ENCODE measurements at places on chromosomes 12 and 14.

GRCh38 chr14:96268431-96269358 lies 12.7 kb downstream of the BDKRB1 start:
- DNase-seq: peak; percentile 55

DNA sequence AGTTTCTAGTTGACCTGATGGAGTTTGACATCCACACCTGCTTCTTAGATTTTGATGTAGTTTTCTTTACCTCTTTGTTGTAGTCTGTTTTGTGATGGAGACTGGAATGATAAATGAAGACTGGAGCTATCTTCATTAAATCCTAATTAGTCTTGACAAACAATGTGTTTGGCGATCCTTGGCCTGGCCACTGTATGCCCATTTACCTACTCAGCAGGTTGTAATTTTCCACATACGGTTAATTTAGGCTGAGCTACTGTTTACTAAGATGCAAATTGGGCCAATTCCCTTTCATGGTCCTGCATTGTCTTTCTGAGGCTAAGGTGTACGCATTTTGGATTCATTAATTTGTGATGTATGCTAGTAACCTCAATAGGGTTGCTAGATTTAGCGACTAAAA lies at the start of gene TAS2R7:
TAS2R7 (minus strand) TSS at position 41 of the 400 bp plus-strand sequence. CDS start 57 bp downstream, outside the sequence.
- DNase-seq: no peak

GRCh38 chr12:27273114-27273513 lies 29.0 kb downstream of the STK38L start:
- DNase-seq: no peak

DNA sequence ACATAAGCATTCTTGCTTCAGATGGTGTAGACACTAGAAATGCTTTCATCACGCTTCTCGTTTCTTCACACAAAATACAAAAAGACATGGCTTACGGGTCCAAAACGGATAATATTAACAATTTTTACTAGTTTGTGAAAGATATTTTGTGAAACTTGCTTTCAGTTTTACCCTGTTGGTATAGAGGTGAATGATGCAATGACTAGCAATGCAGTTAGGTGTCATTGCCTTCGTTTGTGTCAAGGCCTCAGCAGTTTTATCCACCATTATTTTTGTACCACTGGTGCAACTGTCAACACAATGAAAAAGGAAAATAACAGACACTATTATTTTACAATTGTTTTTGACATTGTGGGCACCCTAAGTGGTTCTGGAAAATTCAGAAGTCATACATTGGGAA lies 323.0 kb downstream of the FLRT2 start:
- DNase-seq: no peak

DNA sequence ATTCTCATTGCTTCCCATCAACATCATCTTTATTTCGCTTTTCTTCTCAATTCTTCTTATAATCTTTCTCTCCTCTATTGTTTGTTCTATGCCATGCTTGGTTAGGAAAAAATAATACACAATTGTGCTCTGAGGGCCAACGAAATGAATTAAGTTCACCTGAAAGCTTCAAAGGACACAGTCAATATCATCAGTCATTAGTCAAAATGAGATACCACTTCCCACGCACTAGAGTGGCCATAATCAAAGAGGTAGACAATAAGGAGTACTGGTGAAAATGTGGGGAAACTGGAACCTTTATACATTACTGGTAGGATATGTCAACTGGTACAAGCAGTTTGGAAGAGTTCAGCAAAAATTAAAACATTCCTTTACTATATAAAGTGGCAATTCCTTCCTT lies 91.5 kb downstream of the TMTC1 start:
- DNase-seq: no peak

DNA sequence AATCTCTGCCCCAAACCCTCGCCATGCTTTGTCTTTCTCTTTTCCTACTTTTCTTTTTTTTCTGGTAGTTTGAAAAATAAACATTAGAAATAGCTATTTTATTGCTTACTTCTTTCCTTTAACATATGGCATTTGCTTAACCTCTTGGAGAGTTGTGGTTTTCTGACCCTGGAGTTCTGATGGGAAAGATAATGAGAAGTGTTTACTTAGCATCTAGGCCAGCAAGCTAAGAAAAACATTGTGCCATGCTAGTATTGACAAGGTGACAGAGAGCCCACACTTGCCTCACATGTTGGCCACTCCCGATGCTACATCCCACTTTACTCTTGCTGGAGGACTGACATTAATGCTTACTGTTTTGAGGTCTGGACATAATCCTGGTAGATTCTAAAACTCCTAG lies 886.2 kb downstream of the DIO2 start:
- no peak for DNase-seq

DNA sequence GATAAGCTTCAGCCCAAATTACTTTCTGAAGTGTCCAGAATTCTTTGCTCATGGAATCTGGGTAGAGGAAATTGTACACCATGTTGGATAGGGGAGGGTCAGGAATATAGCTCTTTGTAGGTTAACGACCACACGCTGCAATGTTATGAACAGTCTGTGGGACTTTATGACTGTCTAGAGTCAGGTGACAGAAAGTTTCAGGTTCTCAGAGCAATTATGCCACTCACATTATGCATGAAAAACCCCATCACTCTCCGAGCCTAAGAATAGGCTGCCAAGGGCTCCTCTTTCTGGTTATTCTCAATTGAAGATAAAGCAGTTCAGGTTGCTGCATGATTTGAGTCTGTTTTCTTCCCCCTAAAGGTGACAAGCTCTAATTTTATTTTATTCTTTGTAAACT lies 430.9 kb downstream of the ATP23 start:
- no peak for DNase-seq

- no peak for DNase-seq
These were observed 59.7 kb downstream of the TRPV4 start for GRCh38 chr12:109773384-109774011.

DNA sequence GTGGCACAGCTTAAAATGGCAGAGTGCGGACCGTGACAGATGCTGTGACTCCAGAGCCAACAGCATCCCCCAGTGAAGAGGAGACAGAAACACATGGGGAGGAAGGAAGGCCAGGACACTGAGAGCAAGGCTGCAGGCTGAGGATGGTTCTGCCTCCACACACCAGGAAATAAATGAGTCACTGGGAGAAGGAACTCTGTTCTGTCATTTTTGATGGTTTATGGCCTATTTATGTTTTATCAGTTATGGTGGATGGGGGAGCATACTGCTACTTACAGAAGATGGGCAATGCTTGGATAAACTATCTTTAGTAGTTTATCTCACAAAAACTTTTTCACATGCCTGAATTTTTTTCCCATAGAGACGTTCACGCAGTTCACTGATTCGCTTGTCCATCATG lies 33.8 kb downstream of the ZFYVE21 start:
- no peak for DNase-seq

DNA sequence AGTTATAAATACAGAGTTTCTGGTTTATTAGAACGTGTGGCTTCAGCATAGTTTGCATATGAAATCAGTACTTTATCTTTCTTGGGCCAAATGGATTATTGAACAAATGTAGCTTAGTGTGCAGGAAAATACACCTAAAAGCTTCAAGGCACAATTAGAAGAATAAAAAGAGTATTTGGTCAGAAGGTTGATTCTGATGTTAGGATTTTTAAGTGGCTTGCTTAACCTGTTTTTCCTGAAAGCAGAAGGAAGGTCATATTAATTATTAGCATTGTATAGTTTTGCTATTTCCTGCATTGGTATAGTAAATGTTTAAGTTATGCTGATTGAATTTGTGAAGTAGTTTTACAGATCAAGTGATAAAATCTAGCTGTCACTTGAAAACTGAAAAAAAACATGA lies 31.0 kb upstream of the GNS start:
- DNase-seq: no peak
